Activated CD4-positive, alpha-beta T cell treated with anti-CD3 and anti-CD28 coated beads, Interleukin-2, amount 50 U/mL, for 1 hour (primary cell): ENCODE measurements at places on chromosomes 4 and X.

GRCh38 chr4:26491449-26492170 is 1.3 kb upstream of the CCKAR start:
- no peak for DNase-seq

GRCh38 chrX:138504273-138504672 is 207.2 kb downstream of the FGF13 start:
- no peak for DNase-seq

GRCh38 chr4:26031704-26032103 is 117.7 kb downstream of the SMIM20 start:
- no peak for DNase-seq

DNA sequence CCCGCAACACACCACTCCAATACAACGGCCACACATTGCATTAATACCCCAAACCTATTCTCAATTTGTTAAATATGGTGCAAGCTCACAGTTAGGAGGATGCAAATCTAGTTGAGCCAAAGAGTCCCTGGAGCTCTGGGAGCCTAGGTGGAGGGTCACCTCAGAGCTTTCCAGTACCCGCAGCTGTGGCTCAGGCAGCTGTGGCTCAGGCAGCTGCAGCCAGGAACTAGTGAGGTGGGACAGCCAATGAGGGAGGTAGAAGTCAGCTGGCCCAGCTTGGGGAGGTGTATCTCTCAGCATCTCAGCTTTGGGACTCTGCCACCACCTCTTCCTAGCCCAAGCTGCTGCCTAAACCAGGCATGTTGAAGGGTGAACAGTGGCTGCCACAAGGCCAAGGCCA is 36.7 kb upstream of the ARHGAP6 start:
- DNase-seq, result no peak

DNA sequence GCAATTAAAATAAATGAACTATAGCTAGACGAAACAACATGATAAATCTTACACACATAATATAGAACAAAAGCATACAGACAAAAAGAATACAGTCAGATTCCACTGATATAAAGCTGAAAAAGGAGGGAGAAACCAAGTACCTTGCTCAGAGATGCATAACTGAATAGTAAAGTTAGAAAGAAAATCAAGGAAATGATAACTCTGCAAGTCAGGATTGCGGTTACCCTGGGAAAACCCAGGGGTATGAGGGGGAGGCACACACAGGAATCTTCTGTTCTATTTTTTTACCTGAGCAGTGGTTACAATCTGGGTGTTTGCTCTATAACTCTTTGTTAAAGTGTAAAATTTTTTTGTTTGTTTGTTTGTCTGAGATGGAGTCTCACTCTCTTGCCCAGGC is 209.1 kb downstream of the CBR4 start:
- DNase-seq, result no peak

GRCh38 chrX:130531066-130531465 is 129.3 kb downstream of the RBMX2 start:
- no peak for DNase-seq

- DNase-seq, result no peak
Observed at GRCh38 chr4:35695003-35695402, 549.3 kb downstream of the ARAP2 start.

- DNase-seq, result no peak
Observed at GRCh38 chr4:7964459-7964858, 24.8 kb upstream of the AFAP1 start.

DNA sequence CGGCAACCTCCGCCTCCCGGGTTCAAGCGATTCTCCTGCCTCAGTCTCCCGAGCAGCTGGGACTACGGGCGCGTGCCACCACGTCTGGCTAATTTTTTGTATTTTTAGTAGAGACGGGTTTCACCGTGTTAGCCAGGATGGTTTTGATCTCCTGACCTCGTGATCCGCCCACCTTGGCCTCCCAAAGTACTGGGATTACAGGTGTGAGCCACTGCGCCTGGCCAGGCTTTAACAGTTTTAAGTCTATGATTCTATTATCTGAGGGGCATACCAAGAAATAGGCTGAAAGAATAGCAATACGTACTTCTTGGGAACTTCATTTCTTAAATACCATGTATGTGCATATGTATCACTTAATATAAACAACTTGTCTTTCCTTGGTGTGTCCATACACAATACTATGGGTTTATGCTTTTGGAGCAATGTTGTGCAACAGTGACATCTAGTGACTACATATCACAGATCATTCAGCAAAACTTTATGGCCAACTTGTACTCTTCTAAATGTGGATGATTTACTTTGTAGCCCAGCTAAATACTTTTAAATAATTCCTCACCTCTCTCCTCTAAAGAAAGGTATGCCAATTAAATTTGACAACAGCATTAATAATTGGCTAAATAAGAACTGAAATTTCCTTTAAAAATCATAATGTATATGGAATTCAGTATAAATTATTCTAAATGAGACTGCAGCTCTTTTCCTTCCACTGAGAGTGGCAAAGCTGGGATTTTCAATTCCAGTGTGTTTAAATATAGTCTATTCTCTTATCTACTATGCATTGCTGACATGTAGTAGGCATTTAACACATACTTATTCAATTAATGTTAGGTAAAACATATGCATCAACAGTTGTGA is 10.4 kb downstream of the SLC9B1 start:
- no peak for DNase-seq

GRCh38 chr4:18582841-18583240 is 561.3 kb upstream of the LCORL start:
- DNase-seq, result no peak

- no peak for DNase-seq
Observed at GRCh38 chr4:22643952-22644351, 48.8 kb upstream of the GBA3 start.

- DNase-seq, result no peak
Observed at GRCh38 chrX:10110316-10110935, 46.3 kb upstream of the CLCN4 start.

- DNase-seq, result no peak
Observed at GRCh38 chrX:40207626-40208025, 109.9 kb upstream of the BCOR start.

DNA sequence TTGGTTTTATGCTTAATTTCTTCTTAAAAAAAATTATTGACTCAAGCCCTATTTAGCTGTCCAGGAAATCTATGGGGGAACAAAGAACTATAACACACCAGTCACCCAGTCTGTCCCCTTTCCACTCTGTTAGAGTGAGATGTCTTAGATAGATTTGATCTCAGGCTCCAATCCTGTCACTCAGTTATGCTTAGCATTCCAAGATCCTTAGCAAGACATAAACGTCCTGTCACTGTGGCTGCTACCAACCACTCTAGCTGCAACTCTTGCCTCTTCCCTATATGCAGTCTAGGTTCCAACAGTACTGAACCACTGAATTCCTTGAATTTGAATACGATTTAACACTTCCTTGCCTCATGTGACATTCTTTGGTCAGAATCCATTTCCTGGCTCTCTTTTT is 241.9 kb upstream of the NWD2 start:
- DNase-seq, result no peak

GRCh38 chr4:184680698-184681097 is 31.2 kb downstream of the PRIMPOL start:
- DNase-seq, result no peak

DNA sequence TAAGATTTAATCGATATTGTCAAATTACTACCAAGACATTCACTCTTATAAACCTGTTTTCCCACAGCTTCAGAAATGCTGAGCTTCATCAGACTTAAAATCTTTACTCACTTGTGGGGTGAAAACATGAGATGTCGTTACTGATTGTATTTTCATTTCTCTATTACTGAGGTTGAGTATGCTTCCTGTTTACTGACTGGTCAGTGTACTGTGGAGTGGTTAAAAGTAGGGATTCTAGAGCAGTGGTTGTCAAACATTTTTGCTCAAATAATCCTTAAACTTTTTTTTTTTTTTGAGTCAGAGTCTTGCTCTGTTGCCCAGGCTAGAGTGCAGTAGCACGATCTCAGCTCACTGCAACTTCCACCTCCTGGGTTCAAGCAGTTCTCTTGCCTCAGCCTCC is 50.3 kb downstream of the NSUN7 start:
- DNase-seq, result no peak

GRCh38 chr4:184097241-184097605 is 120.5 kb downstream of the ENPP6 start:
- no peak for DNase-seq

DNA sequence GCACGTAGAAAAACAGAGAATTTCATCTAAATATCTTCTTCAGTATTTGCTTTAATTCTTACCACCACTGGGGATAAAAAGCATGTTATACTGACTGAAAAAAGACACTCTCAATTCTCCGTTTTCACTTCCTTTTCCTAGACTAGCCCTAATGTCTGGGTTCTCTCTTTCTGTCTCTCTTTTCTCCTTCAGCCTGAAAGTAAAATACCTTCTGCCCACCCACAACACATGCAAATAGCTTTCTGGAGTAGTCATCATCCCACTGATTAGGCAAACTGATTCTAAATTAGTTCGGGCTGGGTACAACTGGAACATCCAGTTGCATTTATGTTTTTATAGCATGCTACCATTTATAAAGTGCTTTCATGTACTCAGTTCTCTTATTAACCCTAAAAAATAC is 142.4 kb upstream of the ANKRD50 start:
- no peak for DNase-seq

DNA sequence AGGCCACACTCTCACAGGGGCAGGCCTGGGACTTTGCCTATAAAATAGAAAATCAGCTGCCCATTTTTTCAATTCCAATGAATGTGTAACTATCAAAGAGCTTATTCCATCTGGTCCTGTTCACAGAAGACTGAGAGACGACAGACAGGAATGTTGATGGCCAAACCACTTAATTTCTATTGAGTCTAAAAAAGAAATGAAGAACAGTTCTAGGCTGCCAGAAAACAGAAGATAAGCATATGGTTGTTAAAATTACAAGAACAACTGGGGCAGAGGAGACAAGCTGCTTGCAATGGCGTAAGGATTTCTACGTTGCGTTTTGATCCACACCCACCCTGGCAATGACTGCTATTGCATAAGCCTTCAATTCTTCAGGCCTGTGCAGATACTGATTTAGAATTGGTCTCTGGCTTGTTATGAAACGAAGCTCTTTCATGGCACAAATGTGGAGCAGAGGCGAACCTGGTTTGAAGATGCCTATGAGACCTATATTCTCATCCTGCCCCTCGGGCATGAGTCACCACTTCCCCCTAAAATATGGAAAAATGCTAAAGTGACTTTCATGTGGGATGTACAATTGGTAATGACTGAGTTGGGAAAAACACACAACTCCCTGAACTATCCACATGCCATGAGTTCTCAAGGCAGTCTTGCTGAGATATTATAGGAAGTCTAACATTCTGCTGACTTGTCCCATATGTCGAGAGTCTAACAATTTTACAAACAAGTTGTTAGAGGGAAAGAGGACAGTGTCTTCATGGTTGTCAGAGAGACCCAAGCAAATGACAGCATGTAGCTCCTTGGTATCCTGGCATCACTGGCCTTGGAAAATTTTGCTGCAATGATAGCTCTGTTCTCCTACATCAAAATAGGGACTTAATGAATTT is 37.9 kb upstream of the SORBS2 start:
- DNase-seq, result no peak

- DNase-seq, result no peak
Observed at GRCh38 chrX:12958059-12958458, 16.9 kb upstream of the TMSB4X start.

- DNase-seq, result no peak
Observed at GRCh38 chr4:177464026-177464425, 21.8 kb upstream of the AGA start.

DNA sequence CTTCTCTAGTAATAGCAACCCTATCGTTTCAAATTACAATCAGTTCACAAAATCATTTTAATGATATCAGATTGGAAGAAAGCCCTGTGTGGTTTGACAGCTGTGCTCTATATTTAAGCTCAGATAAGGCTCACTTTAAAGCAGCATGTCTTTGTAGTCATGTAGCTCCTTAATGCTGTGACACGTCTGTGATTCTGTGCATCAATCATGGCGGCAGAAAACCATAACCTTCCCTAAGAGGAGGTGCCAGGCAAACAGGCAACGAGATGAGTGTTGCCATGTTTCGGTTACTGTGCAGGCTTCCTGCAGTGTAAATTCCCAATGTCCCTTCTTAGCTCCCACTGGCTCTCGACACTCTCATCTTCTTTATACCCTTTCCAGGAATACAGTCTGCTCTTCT is 212.7 kb downstream of the GRID2 start:
- DNase-seq, result no peak

- no peak for DNase-seq
Observed at GRCh38 chr4:23373261-23373660, 516.6 kb downstream of the PPARGC1A start.
